ENCODE measurements at places on chromosomes 1 and 21.
A peak's percentile ranks its signal among the peaks of the same experiment; 100 is the strongest.

- DNase-seq, result peak; percentile 88
Observed at GRCh38 chr1:235513495-235514366, 9.5 kb upstream of the B3GALNT2 start.

DNA sequence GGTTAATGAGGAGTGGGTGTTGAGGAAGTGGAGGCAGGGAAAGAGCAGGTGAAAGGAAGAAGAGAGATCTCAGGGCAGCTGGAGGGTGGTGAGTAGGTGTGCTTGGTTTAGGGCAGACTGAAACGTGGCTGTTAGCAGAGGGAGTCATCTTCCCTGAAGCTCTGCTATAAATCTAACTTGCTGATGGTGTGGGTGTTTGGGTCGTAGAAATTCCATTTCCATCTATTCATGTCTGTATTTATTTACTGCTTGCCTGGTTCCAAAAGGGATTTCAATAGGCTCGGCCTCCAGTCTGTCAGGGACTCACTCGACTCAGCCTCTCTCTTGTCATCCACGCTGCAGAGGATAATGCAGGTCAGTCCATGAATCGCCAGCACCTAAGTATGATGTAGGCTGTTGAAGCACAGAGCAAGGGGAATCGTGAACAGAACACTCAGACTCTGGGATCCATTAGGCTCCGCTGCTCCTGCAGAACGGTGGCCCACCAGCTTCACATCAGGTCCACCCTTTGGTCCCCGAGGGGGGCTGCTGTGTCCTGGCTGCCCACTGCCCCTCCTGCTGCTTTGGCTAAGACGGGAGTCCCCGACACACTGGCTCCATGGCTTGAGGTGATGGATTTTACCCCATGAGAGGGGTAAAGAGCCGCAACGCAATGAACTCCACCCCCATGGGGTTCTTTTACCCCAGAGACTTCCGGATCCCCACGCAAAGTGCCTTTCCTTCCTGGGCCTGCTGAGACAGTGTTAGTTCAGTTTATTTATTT, 156.2 kb downstream of the RHOU start:
- DNase-seq, result no peak

- DNase-seq, result no peak
Observed at GRCh38 chr21:36803051-36803645, 104.2 kb downstream of the SIM2 start.

GRCh38 chr1:205693421-205693991, 13.2 kb upstream of the SLC45A3 start:
- DNase-seq, result no peak

GRCh38 chr1:17075470-17076255, 21.8 kb upstream of the SDHB start:
- peak; percentile 31 for DNase-seq
